ENCODE measurements at places on chromosomes 2 and 18.

- DNase-seq, result no peak
Observed at GRCh38 chr2:128791985-128792320, 473.3 kb upstream of the HS6ST1 start.

GRCh38 chr2:67922080-67922785 is 140.6 kb downstream of the C1D start:
- no peak for DNase-seq

GRCh38 chr2:10924441-10924840 is 12.7 kb downstream of the KCNF1 start:
- DNase-seq, result no peak

GRCh38 chr2:225865468-225865867 is 466.0 kb downstream of the NYAP2 start:
- DNase-seq, result no peak

GRCh38 chr2:165777522-165778186 is 16.4 kb downstream of the GALNT3 start:
- no peak for DNase-seq

DNA sequence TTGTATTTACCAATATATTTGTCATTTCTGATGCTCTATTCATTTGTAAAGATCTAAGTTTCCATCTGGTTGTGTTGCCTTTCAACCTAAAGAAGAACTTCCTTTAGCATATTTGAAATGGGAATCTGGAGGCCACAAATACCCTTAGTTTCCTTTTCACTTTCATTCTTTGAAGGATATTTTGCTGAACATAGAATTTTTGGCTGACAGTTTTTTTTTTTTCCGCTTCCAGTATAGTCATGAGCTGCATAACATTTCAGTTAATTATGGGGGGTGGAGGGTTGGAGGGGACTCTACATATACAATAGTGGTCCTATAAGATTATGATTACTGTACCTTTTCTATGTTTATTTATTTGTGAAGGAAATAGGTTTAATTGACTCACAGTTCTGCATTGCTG is 83.9 kb downstream of the CERS6 start:
- DNase-seq, result no peak

DNA sequence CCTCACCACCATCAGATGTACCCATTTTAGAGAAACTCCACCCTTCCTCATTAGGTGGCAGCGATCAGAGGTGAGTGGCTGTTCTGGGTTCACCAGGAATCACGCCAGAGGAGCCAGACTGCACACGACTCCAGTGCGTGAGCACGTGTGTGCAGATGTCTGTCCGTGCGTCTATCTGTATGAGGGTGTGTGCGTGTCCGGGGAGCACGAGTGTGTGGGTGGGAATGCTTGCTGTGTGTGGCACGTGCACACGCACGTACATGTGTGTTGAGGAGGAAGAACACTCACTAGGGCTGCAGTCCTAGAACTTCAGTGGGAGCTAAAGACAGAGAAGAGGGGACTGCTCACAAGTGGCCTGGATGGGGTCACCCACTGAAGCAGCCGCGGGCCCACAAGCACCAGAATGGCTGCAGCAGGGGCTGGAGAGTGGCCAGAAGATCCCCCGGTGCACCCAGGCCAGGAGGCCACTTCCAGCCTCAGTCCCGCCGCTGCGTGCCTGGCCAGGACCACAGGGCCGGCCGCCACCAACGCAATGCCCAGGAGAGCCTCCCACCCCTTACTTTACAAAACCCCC is 13.9 kb downstream of the HDAC4 start:
- no peak for DNase-seq

DNA sequence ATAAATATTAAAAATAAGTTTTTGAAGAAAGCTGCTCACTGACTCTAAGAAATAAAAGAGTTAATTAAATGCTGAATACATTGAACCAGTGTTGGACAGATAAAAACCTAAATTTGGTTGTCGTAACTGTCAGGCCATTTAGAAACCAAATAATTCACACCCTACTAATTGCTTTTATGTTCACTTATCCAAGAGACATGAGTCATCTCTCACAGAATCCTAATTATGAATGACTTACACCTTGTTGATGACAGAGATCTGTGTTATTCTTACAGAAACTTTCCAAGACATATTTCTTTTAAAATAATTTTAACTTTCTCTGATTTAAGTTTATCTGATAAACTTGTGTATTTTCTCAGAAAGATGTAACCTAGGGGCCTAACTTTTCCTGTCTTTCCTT is 250.7 kb downstream of the IKZF2 start:
- no peak for DNase-seq

- no peak for DNase-seq
Observed at GRCh38 chr18:59085797-59086196, 53.9 kb upstream of the SEC11C start.

DNA sequence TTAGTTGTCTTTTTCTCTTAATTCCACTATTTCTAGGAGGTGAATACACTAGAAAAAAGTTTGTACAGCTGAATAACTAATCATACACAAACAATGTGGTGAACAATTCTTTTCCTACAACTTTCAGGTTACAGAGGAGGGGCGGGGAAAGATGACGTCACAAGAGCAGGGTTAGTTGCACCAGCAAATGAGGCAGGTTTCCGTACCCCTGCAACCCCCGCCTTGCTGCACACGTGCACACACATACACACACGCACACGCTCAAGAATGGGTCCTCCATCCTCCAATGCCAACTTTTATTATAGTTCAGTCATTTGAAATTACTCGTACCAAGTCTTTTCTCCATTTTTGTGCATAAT is 122.8 kb downstream of the ARL4C start:
- DNase-seq, result no peak

- DNase-seq, result no peak
Observed at GRCh38 chr2:65077898-65078297, 21.7 kb downstream of the CEP68 start.

DNA sequence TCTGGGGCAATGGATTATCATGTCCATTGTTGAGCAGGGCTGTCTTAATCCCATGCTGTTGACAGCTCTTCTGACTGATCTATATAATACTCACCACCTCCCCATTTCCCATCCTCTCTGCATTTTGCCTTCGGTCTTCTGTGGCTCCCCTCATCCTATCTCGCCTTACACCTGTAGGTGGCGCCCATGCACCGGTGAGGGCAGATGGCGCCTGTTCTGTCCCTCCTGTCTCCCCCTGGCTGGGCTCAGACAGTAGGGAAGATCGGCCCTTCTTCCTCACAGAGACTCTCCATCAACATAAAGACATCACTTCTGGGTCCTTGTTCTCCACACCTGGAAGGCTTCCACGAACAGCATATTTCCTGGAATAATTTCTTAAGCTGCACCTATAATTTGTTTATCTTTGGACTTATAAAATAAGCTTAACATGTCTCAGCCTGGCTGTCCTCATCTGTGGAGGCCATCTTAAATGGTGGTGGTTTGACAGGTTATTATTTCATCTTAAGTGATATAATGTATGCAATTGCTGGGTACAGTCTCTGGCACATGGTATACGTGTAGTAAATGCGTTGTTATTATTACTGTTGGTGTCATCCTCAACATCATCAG is 10.9 kb upstream of the CDH20 start:
- DNase-seq, result peak; percentile 22

DNA sequence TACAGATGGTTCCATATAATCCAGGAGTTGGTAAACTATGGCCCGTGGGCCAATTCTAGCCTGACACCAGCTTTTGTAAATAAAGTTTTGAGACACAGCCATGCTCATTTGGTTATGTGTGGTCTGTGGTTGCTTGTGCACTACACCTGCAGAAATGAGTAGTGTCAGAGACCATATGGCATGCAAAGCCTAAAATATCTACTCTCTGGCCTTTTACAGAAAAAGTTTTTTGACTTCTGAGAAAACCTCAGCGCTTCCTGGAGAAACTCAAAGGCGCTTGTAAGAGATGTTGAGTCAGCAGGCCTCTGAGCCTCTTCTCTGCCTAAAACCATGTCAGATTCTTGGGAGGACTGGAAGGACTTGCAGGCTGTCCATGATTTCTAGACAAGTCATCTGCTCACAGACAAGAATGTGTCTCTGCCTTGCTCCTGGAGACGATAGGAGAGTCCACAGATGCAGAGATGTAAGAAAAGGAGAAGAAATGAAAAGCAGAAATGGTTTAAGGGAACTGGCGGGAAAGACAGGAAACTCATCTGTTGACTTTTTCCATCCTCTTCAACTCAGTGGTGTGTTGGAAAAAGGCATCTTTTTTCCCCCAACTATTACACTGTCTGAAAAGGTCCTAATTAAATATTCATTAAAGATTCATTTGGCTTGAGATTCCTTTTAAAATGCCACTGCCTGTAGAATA is 5.2 kb downstream of the TTC39C start:
- no peak for DNase-seq

- no peak for DNase-seq
Observed at GRCh38 chr2:112204411-112204810, 50.4 kb downstream of the ZC3H8 start.

DNA sequence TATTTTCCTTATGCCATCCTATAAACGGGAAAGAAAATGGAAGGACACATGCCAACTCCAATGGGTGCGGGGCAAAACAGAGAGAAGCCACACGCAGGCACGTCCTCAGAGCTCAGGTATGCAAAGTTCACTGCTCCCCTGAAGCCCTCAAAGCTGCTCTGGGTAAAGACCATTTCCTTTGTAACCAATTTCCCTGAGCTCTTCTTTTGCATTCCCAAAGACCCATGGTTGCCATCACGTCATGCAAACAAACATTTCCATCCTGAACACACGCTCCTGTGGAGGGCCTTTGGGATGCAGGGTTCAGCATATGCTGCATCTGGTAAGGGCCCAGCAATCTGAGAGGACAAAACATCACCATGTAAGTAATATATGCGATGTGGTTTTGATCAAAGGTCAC is 69.4 kb downstream of the EMILIN2 start:
- DNase-seq, result no peak

- DNase-seq, result no peak
Observed at GRCh38 chr2:205683502-205684367, 1.4 kb downstream of the NRP2 start.

GRCh38 chr2:70104231-70105111 is 17.2 kb downstream of the PCBP1 start:
- no peak for DNase-seq

DNA sequence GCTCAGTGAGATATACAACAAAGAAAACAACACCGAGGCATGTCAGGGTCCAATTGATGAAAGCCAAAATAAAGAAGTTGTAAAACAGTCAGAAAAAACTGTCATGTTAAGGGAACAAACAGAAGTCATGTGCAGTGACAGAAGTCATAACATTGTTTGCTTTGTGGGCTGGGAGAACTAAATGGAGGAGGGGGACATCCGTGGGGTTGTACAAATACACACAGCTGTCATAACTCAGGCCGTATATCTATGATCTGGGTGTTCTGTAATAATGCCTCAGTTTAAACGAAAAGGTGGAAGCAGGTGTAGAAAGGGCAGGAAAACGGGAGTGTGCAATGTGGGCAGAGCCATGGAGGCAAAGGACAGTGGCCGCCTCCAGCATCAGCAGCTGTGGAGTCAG is 27.3 kb downstream of the TIMM21 start:
- no peak for DNase-seq

- no peak for DNase-seq
Observed at GRCh38 chr2:28949617-28950305, 31.3 kb upstream of the TOGARAM2 start.

DNA sequence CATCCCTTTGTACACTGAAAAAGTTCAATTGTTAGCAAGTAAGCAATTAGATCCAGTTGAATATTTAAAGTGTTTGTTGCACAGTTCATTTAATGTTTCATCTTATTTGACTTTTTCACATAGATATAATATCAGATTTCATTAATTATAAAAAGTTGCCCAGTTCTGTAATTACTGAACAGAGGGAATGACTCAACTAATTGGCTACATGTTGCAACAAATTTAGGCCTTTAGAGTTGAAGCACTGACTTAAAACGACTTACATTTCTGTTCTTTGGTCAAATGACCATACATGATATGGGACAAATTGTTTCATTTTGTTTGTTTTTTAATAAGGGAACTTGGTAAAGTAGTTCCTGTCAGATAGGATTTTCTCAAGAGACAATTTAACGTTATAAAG is 68.5 kb upstream of the FAM117B start:
- DNase-seq, result no peak

DNA sequence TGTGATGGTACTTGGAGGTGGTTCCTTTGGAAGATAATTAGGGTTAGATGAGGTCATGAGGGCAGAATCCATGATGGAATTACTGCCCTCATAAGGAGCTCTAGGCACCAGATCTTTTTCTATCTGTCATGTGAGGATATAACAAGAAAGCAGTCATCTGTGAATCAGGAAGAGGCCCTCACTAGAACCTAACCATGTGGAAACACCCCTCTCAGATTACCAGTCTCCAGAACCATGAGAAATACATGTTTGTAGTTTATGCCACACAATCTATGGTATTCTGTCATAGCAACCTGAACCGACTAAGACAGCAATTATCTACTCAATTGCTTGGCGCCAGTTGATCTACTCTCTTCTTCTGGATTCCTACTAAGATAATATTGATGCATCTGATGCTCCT is 2.4 kb upstream of the SERPINB10 start:
- no peak for DNase-seq

GRCh38 chr2:159616286-159616701 is at the start of gene BAZ2B:
Gene BAZ2B, minus strand, starts transcription at chr2:159616548. Its CDS starts 137,829 bp downstream, at chr2:159478719.
- DNase-seq, result no peak

DNA sequence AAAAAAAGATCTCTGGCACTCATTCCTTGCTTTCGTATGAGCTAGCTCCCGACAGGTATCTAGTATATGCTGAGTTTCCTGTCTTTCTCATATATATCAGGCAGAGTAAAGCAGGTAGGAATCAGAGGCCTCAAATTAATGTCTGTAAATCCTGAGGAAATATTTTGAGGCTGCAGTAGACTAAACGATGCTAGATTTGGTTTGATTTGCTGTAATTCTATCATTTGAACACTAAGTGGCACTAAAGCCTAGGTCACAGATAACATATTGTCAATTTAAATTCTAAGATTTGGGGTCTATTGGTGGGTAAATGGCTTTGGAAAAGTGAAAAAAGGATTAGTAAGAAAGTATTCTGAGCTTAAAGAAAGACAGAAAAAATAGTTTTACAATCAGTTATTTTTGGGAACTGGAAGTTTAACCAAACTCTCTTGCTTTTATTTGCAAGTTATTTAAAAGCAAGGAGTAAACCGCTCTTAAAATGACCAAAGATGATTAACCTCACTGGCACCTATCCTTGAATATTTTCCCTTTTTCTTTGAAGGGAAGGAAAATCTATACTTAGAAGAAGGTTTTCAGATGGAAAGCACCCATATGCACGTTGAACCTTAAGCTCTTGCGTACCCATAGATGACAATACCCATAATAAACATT is 37.6 kb upstream of the SLC4A10 start:
- DNase-seq, result no peak

DNA sequence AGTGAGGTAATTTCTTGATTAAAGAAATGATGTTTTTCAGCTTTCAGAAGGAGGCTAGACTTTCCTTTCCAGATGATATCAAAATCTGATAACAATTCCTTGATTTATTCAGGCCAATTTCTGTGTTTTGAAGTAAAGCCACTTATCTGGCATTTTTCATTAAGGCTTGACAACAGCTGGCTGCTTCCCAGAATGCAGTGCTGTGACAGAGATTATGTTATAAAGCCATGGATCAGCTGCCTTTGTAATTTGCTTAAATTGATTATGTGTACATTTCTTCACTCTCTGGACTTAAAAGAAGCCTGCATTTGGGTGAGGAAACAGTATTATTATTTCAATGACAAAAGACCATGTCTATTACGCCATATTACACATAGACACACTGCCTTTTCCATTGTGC is 136.0 kb downstream of the PLCL1 start:
- DNase-seq, result no peak

GRCh38 chr2:172484253-172484652 is 56.9 kb downstream of the ITGA6 start:
- DNase-seq, result no peak

All from stimulated activated CD4-positive, alpha-beta T cell treated with anti-CD3 and anti-CD28 coated beads, Interleukin-12 subunit alpha, Interleukin-12 subunit beta, amount 100 ng/mL, for 48 hours (primary cell).